Hypothalamus (tissue), 51 donors: ENCODE measurements at places on chromosomes 13 and 19.

- DNase-seq = no peak
Observed at GRCh38 chr13:104715111-104715510, 1648.9 kb upstream of the SLC10A2 start.

DNA sequence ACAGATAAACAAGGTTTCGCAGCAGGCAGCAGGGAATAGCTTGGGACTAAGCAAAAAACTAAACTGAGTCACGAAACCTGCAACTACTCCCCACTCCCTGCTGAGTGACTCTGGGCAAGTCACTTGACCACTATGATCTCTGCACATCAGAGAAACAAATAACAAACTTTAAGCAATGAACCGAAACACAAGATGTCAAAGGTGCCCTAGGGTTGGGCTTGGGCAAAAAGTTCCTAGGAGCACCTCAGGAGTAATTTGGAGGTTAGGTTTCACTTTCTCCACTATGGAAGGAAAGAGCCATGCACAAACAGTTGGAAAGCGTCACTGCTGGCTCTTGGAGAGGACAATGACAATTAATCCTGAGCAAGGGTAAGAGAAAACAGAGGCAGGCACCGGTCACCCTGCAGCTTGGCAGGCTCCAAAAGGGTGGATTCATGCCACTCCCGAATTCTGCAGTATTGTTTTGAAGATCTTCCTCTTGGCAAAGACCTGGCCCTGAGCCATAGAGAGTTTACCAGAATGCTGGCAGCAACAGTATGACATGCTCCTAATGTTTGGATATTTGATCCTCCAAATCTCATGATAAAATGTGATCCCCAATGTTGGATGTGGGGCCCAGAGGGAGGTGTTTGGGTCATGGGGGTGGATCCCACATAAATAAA is 60.3 kb downstream of the CRYL1 start:
- DNase-seq = no peak

DNA sequence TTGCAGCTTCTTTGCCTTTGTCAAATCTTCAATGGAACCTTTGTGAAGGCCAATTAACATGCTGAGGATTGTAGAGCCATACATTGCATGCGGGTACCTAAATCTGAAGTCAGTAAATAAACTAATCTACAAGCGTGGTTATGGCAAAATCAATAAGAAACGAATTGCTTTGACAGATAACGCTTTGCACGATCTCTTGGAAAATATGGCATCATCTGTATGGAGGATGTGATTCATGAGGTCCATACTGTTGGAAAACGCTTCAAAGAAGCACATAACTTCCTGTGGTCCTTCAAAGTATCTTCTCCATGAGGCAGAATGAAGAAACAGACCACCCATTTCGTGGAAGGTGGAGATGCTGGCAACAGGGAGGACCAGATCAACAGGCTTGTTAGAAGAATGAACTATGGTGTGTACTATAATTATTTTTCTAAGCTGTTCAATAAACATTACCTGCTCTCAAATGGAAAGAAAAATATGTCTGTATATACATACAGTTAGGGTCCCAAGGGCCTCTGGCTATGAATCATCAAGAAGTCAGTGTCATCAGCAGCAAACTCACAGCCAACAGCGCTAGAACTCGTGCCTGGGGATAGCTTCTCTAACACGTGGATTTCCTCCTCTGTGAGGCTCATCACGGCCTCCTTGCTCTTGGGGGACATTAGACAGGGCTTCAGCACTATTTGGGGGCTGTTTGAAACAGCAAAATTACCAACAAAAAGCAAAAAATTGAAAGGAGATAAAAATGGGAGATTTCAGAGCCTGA is 2.9 kb upstream of the CD70 start:
- no peak for DNase-seq

- no peak for DNase-seq
Observed at GRCh38 chr13:25971459-25972145, 80.2 kb downstream of the SHISA2 start.
